ENCODE measurements at places on chromosomes 13 and 19.

GRCh38 chr19:42198676-42199439 lies 18.6 kb downstream of the DEDD2 start:
- no peak for DNase-seq

DNA sequence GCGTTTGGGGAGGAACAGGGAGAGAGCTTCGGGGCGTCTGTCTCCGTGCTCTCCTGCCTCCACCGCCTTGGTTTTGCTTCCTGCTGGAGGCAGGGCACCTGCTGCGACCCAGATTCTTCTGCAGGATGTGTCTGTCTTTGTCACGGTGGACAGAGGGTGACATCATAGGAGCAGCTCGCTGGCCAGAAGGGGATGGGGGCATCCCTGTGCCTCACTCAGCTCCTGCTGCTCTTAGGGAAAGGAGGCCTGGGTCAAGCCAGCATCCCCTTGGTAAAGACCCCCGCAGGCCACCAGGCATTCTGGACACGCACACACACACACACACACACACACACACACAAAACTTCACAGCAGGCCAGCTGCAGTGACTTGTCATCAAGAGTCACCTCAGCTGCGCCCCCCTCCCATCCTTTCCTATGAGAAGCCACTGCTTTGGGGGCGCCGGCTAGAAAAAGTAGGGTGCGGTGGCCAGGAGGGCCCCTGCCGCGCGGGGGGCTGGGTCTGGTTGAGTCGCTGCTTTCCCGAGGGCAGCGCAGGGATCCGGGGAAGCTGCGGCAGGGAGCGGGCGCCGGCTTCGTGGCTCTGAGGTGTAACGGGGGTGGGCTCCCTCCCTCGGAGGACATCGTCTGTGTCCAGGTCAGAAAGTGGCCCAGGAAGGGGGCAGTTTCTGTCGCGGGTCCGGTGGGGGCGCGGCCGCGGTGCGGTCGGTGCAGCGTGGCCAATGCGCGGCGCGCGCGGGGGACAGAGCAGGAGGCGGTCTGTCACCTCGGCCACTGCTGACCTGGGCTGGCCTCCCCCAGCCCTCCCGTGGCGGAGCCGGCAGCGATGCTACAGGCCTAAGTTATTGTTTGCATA lies 15.8 kb upstream of the NPAS1 start:
- no peak for DNase-seq

- no peak for DNase-seq
These were observed 9.9 kb downstream of the ZNF665 start for GRCh38 chr19:53183146-53183764.

- no peak for DNase-seq
These were observed 158.7 kb downstream of the FLT1 start for GRCh38 chr13:28336193-28336657.

DNA sequence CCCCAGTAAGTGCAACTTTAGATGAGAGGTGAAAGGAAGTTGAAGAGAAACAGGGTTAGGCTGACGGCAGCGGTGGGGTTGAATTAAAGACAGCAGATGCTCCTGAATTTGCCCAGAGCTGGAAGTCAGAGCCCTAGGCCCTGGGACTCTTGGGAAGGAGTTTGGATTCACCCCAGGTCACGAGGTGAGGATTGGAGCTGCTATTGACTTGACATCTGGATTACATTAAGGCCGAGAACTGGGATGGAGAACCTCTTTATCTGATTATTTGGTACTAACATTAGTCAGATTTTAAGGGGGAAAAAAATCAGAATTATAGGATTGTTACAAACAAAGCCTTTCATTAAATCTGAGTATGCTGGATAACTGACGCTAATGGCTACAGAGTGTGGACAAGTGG lies 367.2 kb downstream of the ZNF536 start:
- no peak for DNase-seq

- peak; percentile 84 for DNase-seq
These were observed 12.6 kb upstream of the ZNF414 start for GRCh38 chr19:8526345-8527091.

DNA sequence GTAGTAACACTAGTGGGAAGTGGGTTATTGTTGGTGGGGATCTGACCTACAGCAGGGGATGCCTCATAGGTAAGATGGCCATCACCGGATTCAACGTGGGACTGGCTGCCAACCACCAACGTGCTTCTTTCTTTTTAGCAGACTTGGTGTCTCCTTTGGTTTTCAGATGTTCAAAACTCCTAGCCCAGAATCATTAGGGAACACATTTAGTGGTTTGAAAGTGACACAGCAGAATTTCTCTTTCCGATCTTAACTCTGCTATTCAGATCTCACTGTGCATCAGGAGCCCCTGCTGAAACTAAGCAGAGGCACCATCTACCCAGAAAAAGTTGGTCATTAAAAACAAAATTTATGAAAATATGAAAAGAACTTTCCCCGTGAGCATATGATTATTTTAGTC lies 36.7 kb upstream of the PCDH8 start:
- no peak for DNase-seq

DNA sequence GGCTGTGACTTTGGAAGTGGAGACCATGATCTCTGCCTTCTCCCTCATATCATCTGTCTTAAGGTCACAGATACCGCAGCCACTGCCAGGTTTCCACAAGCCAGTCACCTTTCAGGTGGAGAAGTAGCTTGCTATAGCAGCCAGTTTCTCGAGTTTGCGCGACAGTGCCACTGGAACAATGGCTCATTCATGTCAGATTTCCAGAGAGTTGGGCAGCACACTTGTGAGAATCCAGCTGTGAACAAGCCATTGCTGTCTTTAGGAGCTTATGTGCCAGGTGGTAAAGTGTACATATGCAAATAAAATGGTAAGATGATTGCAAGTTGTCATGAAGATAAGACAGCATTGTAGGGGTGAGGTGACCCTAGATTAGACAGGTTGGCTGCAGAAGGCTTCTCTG lies 22.3 kb downstream of the GARRE1 start:
- peak; percentile 91 for DNase-seq

- DNase-seq: no peak
These were observed 16.4 kb upstream of the EMP3 start for GRCh38 chr19:48308631-48309586.

DNA sequence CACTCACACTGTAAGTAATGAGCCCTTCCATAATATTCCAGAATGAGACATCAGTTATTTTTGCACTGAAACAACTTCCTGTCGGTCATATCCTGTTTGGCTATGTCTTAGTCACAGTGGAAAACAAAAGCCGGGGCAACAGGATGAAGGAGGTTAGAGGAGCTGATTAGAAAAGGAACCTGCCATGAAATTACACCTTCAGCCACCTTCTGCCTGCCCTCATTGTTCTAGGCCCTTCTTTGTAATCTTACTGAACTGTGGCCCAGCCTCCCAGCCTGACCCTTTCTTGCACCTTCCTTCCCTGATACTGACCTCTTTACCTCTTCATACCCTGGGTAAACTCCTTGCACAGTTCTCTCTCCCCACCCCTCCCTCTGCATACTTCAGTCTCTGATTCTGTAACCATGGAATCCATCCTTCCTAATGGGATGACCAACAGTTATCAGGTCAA lies 67.3 kb downstream of the DOCK9 start:
- DNase-seq: no peak

Data from pons (tissue), 1 donor.